ENCODE measurements at places on chromosomes 6 and 20.

DNA sequence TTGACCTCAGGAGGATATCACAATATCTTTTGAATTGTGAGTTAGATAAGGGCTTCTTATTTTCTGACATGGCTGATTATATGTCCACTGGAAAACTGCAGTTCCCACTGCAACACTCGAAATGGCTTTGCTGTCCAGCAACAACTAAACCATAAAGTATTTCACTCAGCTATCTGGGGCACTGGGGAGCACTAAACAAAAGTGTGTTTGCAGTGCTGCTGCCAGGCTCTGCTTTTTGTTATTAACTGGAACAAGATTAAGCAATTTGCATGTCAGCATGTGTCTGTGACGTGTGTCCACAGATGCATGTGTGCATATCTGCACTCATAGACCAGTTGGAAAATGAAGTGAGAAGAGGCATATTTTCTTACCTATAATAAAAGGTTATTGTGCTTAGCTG, 107.8 kb upstream of the CCN2 start:
- DNase-seq, result no peak

- no peak for DNase-seq
These were observed 12.9 kb downstream of the SALL4 start for GRCh38 chr20:51789434-51789833.

DNA sequence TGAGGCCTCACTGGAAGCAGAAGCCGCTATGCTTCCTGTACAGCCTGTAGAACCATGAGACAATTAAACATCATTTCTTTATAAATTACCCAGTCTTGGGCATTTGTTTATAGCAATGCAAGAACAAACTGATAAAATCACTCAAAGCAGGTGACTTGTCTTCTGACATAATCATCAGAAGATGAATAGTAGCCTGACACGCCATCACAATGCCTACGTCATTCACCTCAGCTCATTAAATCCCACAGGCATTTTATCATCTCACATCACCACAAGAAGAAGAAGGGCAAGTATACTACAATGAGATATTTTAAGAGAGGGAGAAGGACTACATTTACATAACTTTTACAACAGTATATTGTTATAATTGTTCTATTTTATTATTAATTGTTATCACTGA, 3.1 kb upstream of the CAP2 start:
- no peak for DNase-seq

GRCh38 chr20:64000906-64001305, 20.0 kb downstream of the PRPF6 start:
- DNase-seq, result no peak

DNA sequence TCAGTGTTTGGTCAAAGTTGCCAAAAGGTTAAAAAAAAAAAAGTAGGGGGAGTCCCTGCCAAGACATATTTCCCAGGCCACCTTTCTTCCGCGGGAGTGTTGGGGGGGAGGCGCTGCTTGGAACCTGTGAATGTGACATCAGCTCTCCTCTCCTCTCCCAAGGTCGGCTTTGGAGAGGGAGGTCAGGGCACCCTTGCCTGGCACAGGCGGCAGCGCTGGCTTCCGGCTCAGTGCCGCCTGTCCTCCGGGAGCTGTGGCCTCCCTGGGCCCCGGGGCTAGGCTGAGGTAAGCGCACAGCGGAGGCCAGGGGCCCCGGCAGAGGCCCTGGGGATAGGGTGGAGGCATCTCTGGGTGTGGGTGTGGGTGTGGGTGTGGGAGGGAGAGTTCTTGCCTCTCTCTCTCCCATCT, 1.9 kb upstream of the EDN1 start:
- peak; percentile 58 for DNase-seq

DNA sequence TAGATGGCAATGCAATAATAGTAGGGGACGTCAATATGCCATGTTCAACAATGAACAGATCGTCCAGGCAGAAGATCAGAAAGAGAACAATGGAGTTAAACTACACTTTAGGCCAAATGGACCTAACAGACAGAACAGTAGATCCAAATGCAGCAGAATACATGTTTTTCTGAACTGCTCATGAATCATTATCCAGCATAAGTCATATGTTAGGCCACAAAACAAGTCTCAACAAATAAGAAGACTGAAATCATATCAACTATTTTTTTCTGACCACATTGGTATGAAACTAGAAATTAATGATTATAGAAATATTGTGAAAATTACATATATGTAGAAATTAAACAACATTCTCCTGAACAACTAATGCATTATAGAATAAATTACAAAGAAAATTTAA, 10.2 kb upstream of the DEFB125 start:
- no peak for DNase-seq

GRCh38 chr6:164227952-164228522, 813.5 kb downstream of the QKI start:
- DNase-seq, result no peak

DNA sequence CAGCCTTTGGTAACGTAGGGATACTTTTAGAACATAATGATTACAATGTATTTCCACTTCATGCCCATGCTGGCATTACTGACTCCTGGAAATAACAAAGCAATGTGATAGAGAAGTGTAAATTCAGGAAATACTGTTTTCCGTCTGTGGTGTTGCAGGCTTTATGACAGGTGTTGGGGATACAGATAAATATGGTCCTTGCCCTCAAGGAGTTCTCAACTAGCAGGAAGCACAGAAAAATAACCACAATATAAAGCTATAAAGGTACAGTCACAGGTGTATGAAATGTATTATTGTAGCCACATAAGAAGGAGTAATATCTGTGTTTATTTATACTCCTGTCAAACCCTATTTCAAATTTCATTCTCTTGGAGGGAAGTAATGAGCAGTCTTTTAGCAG, 12.9 kb upstream of the LAMP5 start:
- DNase-seq, result no peak

DNA sequence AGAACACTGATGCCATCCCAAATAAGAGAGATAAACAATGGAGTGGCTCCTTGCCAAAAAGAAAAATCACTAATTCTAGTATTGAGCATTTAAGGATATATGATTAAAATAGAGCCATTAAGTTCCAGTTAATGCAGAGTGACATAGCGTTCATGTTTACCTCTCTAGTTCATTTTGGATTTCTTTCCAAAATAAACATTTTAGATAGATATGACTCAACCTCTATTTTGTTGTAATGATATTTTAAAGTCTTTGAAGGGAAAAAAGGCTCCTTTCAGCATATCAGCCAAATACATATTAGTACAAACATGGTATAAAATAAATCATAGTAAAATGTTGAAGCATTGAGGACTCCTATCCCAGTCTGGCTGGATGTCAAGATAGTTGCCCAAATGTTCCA, 33.4 kb downstream of the RWDD2A start:
- no peak for DNase-seq

- DNase-seq, result no peak
These were observed 29.9 kb downstream of the KIF13A start for GRCh38 chr6:17957498-17957897.
